ENCODE measurements at places on chromosomes 4 and X.
A peak's percentile ranks its signal among the peaks of the same experiment; 100 is the strongest.

DNA sequence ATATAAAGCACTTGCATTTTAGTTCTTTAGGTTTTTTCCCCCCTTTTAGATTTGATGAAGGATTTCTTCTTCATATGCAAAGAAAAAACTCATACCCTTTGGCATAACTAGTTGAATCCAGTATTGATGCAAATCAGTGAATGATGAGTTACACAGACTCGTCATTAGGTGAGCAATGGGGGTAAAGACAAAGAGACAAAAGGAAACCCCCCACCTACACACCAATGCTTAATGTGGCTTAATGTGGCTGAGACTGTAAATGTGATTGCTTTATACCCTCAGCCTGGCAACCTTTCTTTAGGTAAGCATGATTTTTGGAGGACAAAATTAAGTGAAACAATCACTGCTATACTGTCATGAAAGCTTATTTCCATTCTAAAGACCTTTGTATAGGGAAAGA is 39.5 kb downstream of the CD40LG start:
- DNase-seq, result peak; percentile 64

- no peak for DNase-seq
Observed at GRCh38 chr4:84032372-84032771, 466.7 kb downstream of the NKX6-1 start.

DNA sequence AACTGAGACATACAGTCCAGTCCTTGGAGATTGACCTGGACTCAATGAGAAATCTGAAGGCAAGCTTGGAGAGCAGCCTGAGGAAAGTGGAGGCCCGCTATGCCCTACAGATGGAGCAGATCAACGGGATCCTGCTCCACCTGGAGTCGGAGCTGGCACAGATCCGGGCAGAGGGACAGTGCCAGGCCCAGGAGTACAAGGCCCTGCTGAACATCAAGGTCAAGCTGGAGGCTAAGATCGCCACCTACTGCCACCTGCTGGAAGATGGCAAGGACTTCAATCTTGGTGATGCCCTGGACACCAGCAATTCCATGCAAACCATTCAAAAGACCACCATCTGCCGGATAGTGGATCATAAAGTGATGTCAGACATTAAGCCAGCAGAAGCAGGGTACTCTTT is 20.4 kb upstream of the FRMPD3 start:
- peak; percentile 40 for DNase-seq

GRCh38 chr4:159150821-159151390 is 48.0 kb downstream of the RAPGEF2 start:
- DNase-seq, result no peak

DNA sequence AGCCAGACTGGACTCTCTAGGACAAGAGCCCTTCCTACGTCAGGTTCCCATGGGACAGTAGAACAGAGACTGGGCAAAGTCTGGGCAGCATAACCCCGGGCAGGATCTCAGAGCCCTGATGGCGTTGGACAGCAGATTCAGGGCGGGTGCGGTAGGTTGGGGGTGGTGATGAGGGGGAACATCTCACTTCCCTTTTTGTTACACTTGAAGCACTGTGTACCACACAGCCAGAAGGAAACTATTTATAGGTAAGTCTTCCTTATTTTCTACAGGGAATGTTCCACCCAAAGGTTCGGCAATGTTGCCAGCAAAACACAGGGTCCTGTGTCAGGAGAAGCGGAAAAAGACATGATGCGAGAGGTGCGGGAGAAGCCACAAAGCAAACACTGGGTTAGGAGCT is 54.3 kb downstream of the TSC22D3 start:
- no peak for DNase-seq

DNA sequence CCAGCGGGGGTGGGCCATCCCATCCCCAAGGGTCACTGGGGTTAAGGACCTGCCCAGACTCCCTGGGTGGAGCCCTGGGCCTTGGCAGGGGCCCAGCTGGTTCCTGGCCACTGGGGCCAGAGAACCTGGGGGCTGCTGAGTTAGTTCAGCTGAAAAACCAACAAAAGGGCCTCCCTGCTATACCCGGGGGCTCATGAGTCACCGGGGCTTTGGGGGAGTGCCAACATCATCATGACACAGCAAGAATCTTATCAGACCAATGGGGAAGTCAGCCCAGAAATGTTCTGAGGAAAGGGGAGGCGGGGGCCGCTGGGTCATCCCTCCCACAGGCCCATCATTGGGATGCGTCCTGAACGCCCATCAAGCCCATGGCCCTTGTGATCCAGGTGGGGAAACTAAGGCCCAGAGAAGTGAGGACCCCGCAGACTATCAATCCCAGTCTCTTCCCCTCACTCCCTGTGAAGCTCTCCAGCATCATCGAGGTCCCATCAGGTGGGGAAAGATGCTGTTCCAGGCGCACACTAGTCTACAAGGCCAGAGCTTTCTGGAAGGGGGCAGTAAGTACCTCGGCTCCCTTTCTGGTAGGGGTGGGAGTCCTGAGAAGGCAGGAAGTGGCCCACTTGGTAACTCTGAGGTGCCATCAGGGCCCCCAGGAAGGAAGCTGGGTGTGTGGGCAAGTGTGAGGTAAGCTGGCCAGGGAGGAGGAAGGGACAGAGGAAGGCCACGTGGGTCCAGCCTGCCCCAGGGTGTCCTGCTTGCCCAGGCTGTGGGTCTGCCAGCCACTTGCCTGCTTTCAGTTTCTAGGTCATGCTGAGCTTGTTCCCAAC is 4.5 kb downstream of the G6PD start:
- peak; percentile 64 for DNase-seq

DNA sequence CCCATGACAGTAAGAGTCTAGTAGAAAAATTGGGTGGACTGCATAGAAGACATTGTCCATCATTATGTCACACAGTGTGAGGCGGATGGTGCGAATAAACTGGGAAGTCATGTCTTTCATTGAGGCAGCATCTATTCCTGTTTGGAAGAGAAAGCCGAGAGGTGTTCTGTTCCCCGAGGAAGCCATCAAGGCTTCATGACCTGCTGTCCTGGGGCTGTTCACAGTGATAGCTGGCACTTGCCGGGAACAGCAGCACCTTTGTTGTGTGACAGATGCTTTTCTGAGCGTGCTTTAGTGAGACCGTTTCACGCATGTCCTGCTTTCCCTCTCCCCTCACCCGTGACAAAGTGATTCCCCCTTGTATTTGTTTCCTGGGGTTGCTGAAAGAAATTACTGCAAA is 20.3 kb downstream of the RGS12 start:
- DNase-seq, result peak; percentile 10

DNA sequence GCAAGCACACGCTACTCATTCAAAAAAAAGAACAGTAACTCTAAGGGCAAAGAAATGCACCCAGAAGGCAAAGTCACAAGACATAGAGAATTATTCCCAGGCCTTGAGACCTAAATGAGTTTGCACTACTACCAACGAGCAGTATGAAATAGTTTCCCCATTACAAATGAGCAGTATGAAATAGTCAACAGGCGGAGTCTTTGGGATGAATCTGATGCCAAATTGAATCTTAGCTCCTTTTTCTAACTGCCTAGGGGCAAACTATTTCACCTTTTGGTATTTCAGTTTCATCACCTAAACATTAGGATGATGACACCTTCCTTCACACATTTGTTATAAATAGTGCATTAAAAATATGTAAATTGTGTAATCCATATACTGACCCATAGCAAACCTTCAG is 213.0 kb upstream of the FAT4 start:
- DNase-seq, result no peak

GRCh38 chrX:147848543-147849443 is 62.9 kb upstream of the FMR1 start:
- DNase-seq, result no peak

DNA sequence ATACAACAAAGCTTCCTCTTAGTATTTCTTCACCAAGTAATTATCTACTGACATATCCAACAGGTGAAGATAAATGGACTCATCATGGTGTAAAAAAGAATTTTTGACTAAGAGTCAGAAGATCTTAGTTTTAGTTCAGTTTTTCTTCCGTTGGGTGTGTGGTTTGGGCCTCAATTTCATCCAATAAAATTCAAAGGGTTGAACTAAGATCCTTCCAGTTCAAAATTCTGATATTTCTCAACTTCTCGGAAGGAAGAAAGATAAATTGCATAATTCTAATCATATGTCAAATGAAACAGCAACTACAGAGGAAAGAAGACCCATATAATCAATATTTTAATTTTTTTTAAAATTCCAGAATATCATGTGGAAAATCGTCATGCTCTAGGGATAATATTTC is 192.7 kb downstream of the SPRY1 start:
- DNase-seq, result no peak

DNA sequence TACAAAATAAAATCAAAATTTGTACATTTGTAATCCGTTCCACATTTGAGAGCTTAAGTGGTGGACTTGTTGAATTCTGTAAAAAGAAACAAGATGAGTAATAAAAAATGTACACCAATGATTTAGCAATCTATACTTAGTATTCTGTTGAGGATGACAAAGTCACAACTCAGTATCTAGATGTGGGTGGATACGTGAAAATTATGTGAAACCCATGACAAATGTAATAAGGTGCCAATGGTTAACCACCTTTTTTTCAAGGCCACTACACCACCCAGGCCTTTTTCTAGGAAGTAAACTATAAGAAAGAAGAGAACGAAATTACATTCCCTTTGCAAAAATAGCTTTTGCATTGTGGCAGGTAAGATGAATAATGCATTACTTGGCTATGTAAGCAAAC is 77.0 kb downstream of the ATP8A1 start:
- DNase-seq, result no peak

DNA sequence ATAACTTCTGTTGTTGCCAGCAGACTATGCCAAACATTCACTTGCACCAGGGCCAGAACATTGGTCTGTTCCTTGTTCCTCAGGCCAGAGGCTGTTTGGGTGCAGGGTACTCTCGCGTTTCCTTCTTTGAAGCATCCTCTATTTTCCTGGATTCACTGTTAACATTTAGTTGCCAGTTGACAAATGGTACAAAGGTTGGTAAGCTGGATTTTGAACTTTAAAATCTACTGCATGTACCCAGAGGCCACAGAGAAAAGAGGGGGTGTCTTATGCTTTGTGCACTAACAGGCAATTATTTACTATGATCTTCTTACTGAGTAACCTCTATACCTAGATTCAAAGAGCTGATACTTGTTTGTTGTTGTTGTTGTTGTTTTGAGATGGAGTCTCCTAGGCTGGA is 12.8 kb upstream of the SAT1 start:
- no peak for DNase-seq

DNA sequence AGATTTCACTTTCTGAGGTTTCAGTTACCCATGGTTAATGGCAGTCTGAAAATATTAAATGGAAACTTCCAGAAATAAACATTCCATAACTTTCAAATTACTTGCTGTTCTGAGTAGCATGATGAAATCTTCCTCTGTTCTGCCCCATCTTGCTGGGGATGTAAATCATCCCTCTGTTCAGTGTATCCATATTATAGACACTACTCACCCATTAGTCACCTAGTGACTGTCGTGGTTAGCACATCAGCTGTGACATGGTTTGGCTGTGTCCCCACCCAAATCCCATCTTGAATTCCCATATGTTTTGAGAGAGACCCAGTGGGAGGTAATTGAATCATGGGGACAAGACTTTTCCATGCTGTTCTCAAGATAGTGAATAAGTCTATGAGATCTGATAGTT is 125.5 kb upstream of the GIMD1 start:
- DNase-seq, result no peak

DNA sequence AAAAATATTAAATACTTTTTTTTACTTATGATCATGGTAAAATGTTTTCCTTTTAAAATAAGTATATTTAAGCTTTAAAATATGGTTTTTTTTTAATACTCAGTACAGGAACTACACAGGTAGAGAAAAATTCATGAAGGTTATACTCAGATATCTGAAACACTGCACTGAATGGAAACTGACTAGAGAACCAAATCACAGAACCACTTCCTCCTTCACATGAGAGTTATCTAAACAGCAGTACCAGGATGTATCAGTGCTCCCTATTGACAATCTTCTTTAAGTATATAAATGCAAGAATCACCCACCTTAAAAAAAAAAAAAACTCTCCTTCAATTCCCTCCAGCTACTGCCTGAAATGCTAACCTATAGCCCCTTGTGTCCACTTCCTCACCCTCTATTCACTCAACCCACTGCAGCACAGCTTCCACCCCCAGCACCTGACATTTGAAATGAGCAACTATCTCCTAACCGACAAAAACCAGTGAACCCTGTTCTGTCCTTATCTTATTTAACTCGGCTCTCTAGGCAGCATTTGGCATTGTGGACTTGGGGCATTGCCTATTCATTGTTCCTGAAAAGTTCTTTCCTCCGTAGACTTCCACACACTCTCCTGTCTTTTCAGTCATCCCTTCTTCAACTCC is 9.1 kb downstream of the SLC7A3 start:
- DNase-seq, result no peak

DNA sequence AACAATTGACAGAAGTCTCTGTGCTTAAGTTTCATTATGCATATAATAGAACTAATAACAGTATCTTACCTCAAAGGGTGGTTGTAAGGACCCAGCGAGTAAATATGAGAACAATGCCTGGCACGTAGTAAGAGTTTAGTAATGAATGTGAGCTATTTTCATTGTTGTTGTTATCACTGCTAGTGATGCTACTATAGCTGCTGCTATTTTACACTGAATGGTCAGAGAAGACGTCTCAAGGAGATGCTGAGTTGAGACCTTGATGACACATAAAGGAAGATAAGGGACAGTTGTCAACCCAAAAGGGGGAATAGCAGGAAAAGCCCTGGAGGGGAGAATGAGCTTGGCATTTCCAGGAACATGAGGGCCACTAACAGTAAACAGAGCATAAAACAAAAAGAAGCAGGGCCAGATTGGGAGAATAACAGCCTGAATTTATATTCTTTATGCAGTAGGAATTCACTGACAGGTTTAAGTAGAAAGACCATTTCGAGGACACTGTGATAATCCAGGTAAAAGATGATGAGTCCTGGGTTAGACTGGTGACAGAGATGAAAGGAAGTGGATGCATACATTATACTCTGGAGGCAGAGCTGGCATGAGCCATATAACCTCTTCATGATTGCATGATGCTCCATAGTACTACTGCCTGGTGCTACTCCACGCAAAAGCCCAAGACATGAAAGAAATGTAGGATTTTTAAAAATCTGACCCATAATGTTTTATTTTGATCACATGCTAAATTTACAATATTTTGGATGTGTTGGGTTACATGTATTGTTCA is 23.1 kb downstream of the ATP8A1 start:
- no peak for DNase-seq

Data from stimulated activated CD4-positive, alpha-beta T cell treated with anti-CD3 and anti-CD28 coated beads, Interleukin-2, amount 100 ng/mL, for 24 hours (primary cell).